ENCODE measurements at places on chromosomes 5 and 9.
A peak's percentile ranks its signal among the peaks of the same experiment; 100 is the strongest.

DNA sequence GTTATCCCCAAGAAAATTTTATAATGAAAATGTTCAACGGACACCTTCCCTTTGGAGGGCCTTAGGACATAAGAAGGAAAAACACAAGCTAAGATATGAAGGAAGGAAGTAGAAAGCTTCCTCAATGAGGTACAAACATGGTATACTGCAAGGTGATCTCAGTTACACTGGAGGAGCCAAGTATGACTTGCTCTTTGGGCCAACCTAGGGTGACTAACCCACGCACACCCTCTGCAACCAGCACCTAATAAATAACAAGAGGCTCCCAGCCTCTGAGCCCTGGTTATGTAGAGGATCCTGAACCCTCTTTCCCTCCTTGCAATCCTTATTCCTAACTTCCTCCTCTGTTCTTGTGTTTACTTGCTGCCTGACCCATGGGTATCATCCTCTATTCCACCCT is 38.3 kb upstream of the KCNV2 start:
- no peak for DNase-seq

- DNase-seq = peak; percentile 83
Measured at GRCh38 chr9:133121198-133121914, at the start of gene RALGDS. Gene RALGDS (minus strand): TSS chr9:133121240. CDS start chr9:133121154, 86 bp downstream.

DNA sequence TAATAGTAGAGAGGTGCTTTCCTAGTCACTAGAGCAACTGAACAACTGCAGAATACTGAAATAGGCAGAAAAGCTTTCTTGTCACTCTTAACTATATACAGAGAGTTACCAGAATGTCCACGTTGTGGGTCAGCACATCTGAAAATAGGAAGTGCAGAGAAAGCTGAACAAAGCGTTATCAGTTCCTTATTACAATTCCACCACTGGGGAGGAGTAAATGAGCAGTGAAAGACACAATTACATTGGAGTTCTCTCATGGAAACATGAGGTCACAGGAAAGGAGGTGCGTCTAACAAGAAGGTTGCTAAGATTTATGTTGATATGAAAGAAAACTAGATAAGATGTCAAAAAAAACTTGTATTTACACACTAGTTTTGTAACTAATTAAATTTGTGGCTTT is 461.9 kb upstream of the COX7C start:
- DNase-seq = no peak

GRCh38 chr9:137785704-137786161 is 91.8 kb upstream of the CACNA1B start:
- no peak for DNase-seq

DNA sequence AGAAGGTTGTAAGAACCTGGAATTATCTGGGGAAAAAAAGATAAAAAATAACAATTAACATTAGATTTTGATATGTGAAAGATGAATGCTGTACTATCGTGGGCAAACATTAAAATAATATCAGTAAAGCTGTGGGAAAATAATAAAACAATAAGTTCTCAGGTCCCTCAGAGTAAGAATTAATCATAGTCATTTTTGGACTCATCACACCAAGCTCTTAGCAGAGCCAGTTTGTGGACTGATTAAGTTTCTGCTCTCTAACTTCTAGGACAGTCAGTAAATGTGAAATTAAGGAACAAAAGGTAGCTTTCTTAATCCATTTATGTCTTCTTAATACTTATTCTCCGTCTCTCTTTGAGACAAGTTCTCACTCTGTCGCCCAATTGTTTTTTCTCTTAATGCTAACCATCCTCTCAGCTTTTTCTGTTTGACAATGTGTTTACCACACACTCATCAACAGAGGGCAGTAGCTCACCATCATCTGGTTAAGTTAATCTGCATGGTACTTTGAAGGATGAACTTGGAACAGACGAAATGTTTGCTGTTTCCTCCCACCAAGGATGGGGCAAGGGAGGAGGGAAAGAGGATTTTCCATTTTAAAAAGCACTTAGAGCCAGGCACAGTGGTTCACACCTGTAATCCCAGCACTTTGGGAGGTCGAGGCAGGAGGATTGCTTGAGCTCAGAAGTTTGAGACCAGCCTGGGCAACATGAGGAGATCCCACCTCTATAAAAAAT is 5.3 kb upstream of the ACO1 start:
- DNase-seq = peak; percentile 81

DNA sequence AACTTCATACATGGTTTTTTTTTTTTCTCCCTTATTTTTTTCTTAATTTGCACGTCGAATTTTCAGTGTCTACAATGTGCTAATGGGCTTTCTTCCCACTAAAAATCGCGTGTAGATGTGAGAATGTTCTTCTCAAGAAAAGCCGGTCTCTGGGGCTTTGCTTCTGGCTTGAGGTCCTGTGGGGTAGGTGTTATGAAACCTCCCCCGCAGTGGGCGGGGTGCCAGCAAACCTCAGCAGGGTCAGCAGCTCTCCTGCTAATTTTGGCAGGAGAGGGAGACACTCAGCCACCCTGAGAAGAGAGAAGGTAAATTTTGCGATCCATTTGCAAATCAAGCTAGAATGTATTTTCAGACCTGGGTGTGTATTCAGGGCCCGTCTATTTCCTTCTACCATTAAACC is 59.9 kb downstream of the NPR3 start:
- no peak for DNase-seq

DNA sequence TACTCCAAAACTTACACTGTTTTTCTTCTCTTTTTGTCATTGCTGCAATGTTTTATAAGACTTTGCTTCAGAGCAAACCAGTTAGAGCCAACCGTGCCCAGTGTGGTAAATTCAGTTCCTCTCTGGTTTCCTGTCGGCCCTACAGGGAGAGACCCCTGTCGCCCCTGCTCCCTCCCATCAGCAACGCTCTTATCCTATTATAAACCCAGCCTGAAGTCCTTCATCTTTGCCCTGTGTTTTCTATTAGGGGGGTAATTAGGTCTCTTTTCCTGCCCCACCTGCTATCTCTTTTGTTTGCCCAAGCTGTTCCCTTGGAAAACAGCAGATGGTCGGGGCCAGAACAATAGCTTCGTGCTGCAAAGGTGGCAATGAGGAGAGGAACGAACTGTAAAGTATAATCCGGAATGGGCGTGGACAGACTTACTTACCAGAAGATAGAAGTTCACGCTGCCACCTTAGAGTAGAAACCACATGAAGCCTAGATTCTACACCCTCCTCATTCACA is 21.4 kb upstream of the OTULINL start:
- no peak for DNase-seq

DNA sequence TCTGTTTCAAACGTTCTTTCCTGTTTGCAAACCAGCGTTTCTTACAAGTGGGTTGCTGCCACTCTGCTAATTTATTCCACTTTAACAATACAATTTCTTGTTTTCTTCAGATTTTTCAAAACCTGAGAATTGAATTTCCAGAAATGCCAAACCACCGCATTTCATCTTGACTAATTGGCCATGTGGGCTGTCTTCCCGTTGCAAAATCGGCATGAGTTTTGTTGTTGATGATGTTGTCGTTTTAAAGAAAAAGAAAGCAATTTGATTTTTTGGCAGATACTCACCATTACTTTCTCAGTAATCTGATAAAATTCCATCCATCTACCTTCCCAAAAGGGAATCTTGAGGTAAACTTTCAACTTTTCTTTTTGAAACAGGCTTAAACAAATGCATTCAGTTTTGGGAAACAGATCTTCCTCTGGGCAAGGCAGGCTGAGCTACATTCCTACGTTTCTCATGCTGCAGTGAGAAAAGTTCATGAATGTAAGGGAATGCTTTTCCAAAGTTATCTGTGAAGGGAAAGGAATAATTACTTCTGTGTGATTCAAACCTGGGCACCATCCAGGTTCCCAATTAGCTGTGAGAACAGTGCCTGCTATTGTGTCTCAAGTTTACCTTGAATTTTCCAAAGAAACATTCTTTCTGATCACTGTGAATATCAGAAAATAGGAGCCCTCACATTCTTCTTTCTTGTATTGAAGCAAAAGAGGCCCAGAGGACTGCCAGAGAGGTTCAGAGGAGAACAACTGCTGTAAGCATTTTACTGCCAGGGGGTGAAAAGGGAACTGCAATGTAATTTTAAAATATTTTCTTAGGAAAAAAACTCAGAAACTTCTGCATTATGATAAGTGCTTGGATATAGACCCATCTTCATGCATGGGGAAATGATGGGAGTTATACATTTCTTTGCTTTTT is 100.7 kb upstream of the TUT7 start:
- no peak for DNase-seq

DNA sequence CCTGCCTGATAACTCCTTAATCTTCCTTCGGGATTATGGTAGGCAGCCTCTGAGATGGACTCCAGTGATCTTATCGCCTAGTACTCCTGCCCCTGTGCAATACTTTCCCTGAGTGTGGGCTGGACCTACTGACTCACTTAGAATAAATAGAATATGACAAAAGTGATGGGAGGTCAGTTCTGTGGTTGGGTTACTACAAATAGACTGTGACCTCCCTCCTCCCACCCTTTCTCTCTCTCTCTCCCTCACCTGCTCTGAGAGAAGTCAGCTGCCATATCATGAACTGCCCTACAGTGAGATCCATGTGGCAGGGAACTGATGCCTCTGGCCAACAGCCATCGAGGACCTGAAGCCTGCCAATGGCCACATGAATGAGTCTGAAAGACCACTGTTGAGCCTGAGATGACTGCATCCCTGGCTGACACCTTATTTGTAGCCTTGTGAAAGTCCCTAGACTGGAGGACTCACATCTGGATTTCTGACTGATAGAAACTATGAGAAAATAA is 31.7 kb downstream of the NRG2 start:
- no peak for DNase-seq

GRCh38 chr5:101653996-101654395 is 642.1 kb downstream of the SLCO4C1 start:
- no peak for DNase-seq

DNA sequence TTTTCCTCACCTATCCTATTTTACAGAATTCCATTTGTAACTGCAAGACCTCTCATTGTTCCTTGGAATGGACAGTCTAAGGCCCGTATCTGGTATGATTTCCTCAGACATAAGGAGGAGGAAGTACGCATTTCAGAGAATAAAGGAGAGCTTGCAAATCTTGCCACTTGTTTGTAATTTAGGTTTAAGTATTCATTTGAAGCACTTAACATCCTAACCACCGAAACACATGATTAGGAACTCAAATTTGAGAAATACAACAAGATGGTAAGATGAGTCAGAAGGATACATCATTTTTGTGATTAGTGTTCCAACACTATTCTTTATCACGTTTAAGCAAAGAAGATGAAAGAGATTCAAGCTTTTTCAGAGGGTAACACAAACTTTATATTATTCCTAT is 3.9 kb upstream of the ZCCHC9 start:
- no peak for DNase-seq

DNA sequence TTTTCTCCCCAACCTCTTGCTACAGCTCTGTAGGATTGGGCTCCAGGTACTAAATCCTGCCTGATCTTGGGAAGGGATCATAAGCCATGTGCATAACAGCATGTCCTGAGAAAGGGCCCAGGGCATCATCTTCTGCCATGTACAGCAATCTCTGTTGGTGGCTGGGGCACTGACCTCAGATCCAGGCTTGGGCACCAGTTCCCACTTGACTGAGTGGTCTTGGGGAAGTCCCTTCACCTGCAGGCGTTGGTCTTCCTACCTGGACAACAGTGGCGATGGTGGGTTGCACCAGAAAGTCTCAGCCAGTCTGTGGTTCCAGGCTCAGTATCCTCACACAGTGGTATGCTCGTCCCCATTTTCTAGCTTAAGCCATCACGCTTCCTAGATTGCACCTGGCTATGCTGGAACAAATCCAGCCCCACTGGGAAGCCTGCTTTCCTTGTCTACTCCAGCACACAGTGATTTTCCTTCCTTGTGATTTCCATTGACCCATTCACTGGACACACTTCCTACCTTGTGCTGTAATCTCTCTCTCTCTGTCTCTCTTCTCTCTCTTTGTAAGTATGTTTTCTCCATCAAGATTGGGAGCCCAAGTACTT is 121.7 kb upstream of the PITX1 start:
- DNase-seq = no peak

GRCh38 chr5:76625087-76625815 is 2.0 kb upstream of the F2RL2 start:
- no peak for DNase-seq

DNA sequence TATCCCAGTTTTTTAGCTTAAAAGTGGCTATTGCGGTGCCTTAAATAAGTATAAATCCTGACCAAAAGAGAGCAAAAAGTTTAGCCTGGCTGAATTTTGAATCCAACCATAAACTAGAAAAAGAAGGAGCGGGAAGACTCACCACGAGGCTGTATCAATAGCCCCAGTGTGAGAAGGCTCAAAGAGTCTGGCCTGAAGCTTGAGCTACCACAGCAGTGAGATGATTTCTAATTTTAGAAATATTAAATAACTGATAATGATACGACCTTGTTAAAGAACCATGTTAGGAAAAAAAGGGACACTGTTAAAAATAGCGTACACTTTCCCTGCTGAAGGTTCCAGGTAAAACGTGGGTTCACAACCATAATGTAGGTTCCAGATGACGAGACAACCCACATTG is 134.1 kb upstream of the ZNF462 start:
- no peak for DNase-seq

- DNase-seq = no peak
Measured at GRCh38 chr9:111450124-111450523, 34.1 kb downstream of the ECPAS start.

DNA sequence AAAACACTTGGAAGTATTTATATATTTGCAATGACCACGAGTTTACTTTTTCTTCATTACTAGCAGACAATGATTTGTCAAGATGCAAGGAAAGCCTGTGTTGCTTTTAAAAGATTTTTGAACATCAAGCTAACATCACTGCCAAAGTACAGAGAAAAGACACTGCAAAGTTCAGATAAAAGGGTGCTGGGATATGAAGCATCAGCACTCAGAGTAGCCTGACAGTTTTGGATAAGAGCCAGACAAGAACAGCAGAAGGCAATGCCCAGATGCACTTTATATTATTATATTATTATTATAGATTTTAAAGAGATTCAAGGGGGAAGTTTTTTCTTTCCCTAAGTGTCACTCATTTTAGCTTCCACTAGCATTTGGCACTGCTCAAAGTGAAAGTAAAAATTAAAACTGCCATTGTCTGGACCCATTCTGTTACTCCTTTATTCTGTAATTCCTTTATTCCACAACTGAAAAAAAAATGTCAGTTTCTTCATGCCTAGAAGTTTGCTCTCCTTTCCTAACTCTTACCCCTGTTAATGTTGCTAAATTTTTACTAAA is 240.6 kb downstream of the EFNA5 start:
- peak; percentile 11 for DNase-seq
